ENCODE measurements at places on chromosomes 3 and 15.
A peak's percentile ranks its signal among the peaks of the same experiment; 100 is the strongest.

DNA sequence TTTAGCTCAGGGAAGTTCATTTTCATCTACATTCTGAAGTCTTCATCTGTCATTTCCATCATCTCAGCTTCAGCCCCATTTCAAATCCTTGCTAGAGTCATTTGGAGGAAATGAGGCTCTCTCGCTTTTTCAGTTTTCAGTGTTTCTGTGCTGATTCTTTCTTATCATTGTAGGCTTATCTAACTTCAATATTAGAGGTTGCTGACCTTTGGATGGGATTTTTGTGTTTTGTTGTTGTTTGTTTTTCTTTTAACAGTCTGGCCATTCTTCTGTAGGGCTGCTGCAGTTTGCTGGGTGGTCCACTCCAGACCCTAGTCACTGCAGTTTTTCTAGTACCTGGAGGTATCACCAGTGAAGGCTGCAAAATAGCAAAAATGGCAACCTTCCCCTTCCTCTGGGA lies 8.6 kb downstream of the OR5H2 start:
- no peaks in the 10 kb centered on the region for H3K4me1 ChIP-seq
- H3K27me3 ChIP-seq, result no peaks in the 10 kb centered on the region
- no peak for DNase-seq
- no peak overlapping the region for H3K27ac ChIP-seq
- no peaks in the 10 kb centered on the region for H3K36me3 ChIP-seq

DNA sequence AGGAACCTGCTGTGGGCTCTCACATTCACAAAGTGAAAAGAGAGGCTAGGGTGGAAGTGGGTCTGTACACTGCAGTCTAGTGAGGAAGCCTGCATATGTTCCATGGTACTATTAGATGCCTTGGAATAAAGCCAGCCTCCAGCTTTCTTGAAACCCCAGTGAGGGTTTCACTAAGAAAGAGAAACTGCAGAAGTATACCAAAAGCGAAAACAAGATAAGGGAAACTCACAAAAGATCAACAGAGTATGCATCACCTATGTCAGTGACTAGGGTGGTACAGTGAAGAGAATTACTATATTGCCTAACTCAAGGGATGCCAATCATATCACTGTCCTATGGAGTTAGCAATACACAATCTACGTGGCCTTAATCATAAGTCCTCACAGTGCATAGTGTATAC lies 212.5 kb upstream of the GADL1 start:
- no peak overlapping the region for H3K4me3 ChIP-seq
- no peaks in the 10 kb centered on the region for H3K36me3 ChIP-seq
- H3K27ac ChIP-seq, result no peak overlapping the region
- no peaks in the 10 kb centered on the region for H3K27me3 ChIP-seq
- H3K4me1 ChIP-seq, result no peaks in the 10 kb centered on the region

DNA sequence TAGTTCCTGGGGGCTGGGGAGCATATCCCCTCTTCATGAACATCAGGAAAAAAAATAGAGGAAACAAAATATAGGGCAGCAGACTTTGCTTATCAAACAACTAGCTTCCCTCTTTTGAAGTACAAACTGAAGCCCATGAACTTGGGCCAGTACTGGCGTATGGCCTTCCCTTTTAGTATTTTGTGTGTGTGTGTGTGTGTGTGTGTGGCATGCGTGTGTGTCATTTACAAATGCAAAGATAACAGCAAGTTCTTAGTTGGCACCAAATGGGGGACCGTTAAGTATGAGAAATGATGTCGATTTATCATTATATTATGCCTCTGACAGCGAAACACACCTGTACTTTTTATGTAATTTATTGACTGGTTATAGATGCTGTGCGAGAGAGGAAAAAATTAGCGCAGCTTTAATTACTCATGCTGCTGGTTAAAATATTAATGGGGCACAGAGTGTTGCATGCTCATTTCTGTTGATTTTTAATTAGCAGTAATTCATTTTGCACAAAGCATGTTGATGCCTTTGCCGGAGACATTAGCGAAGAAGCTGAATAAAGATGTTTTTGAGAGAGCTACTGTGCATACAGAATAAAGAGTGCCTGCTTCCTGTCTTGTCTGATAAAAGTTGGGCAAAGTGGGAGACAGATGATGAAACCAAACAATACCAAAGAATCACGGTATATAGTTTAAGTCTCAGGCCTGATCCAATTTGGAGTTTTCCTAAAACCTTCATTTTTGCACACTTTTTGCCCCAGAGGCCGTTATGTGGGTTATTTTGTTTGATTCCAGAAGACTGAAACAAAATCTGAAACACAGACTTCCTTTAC lies 297.1 kb downstream of the SATB1 start:
- H3K36me3 ChIP-seq, result no peaks in the 10 kb centered on the region
- no peaks in the 10 kb centered on the region for H3K27me3 ChIP-seq
- H3K4me1 ChIP-seq, result no peaks in the 10 kb centered on the region
- DNase-seq, result no peak
- H3K4me3 ChIP-seq, result no peak overlapping the region
- no peak overlapping the region for H3K27ac ChIP-seq

DNA sequence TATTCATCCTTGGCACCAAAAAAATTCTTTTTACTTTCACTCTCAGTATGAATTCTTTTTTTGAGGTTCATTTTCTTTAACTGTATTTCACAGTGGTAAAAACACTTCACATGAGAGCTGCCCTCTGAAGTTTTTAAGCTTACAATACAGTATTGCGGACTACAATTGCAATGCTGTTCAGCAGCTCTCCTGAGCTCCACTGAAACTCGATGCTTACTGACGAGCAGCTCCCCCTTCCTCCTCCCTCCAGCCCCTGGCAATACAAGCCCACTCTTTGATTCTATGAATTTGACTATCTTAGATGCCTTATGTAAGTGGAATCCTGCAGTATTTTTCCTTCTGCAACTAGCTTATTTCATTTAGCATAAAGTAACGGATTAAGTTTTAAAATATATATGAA lies 183.4 kb downstream of the ADAMTS17 start:
- no peaks in the 10 kb centered on the region for H3K27me3 ChIP-seq
- DNase-seq, result no peak
- no peak overlapping the region for H3K27ac ChIP-seq
- H3K4me3 ChIP-seq, result no peak overlapping the region
- no peaks in the 10 kb centered on the region for H3K36me3 ChIP-seq

DNA sequence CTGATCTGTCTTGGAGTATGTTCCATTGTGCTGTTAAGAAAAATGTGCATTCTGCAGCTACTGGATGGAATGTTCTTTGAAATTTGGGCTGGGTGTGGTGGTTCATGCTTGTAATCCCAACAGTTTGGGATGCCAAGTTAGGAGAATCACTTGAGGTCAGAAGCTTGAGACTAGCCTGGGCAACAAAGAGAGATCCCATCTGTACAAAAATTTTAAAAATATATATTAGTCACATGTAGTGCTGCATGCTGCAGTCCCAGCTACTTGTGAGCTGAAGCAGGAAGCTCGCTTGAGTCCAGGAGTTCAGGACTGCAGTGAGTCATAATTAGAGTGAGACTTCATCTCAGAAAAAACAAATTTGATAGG lies 62.8 kb upstream of the PLSCR4 start:
- H3K4me1 ChIP-seq, result peaks cover 27% of the 10 kb centered on the region
- no peak overlapping the region for H3K4me3 ChIP-seq
- H3K27me3 ChIP-seq, result no peaks in the 10 kb centered on the region
- no peak overlapping the region for H3K27ac ChIP-seq
- DNase-seq, result no peak
- no peaks in the 10 kb centered on the region for H3K36me3 ChIP-seq

- DNase-seq, result no peak
- H3K27ac ChIP-seq, result no peak overlapping the region
- no peaks in the 10 kb centered on the region for H3K27me3 ChIP-seq
- H3K36me3 ChIP-seq, result no peaks in the 10 kb centered on the region
- no peak overlapping the region for H3K4me3 ChIP-seq
These were observed 67.7 kb upstream of the ROPN1 start for GRCh38 chr3:124059580-124059979.

GRCh38 chr3:58900386-58900785 lies 149.4 kb downstream of the CFAP20DC start:
- H3K4me1 ChIP-seq, result no peaks in the 10 kb centered on the region
- no peaks in the 10 kb centered on the region for H3K27me3 ChIP-seq
- H3K4me3 ChIP-seq, result no peak overlapping the region
- DNase-seq, result no peak

DNA sequence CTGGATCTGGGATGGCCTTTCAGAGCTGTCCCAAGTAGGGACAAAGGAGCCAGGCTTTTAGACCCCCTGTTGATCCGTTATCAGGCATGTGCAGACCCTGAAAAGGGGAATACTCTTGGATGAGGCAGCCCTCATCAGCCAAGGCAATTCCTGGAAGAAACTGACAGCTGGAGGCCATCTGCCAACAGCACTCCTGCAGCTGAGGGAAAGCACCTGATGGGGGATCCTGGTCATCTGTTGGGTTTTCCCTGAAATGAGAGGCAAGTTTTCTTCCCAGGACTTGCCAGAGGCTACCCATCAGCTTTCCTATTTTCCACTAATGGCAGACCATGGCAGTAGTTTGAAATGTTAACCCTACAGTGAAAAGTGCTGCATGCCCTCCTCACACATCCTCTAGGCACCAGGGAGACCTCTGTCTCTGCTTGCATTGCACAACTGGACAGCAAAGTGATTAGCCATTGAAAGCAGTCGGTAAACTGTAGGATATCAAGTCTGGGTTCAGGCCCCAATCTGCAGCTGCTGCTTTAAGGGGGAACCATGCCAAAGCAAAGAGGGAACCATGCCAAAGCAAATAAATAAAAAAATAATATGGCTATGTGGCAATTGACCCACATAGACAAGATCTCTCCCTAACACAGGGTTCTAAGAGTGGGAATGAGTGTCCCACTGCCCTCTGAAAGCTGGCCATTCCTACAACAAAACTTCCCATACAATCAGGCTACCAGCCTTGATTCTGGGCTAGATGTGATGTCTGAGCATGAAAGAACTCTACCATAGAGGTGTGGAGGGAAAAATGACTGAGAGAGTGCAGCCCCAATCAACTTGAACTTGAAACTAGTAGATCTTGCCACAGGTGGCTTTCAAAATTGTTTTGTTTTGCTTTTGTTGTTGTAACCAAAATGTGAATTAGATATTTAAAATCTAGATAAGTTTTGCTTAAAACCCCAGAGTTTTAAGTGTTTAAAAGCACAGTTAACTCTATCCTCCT lies 232.0 kb upstream of the STT3B start:
- no peaks in the 10 kb centered on the region for H3K27me3 ChIP-seq
- H3K4me3 ChIP-seq, result no peak overlapping the region
- DNase-seq, result no peak
- no peaks in the 10 kb centered on the region for H3K36me3 ChIP-seq

DNA sequence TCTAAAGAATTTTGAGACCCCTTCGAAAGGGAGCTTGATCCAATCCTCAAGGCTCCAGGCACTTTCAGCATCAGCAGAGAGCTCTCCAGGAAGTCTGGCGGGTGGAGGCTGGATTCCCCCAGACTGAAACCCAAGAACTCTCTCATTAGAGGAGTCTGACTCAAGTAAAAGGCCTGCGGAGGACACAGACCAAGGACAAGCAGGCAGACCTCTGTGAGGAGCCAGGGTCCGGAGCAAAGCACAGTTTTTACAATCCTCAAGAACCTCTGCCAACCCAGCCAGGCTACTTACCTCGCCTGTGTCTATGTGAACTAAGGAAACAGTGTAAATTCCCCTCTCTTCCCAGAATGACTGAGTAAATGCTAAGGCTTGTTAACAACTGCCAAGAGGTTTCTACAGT lies 86.2 kb downstream of the FBN1 start:
- H3K36me3 ChIP-seq, result no peaks in the 10 kb centered on the region
- H3K27me3 ChIP-seq, result no peaks in the 10 kb centered on the region
- peak overlapping the region; percentile 81 for H3K27ac ChIP-seq
- no peak for DNase-seq
- H3K4me3 ChIP-seq, result no peak overlapping the region

DNA sequence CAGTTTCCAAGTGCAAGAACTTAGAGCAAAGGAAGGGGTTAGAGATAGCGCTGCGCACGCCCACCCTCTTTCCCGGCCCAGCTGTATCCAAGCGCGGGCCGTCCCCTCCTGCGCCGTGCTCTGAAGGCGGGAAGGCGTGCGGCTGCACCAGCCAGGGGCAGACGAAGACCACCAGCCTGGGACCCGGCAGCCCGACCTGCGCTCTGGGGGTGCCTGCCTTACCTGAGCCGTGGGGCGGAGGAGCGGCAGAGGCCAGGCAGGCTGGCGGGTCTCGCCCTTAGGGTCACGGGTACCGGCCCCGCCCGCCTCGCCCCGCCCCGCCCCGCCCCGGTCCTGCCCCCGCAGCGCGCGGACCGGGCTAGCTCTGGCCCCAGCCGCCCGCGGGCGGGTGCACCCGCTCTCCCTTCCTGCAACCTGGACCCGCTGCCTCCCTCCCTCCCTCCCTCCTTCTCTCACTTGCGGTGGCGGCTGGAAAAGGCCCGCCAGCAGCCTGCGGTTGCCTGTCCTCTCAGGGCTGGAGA lies at the start of gene WDR72:
TSS of gene WDR72 (minus strand) at position 253 of the 521 bp plus-strand sequence. CDS start 26,514 bp downstream, outside the sequence.
- no peaks in the 10 kb centered on the region for H3K4me1 ChIP-seq
- no peak within 1 kb of the TSS for H3K27ac ChIP-seq
- H3K27me3 ChIP-seq, result no peaks in the 10 kb centered on the region

DNA sequence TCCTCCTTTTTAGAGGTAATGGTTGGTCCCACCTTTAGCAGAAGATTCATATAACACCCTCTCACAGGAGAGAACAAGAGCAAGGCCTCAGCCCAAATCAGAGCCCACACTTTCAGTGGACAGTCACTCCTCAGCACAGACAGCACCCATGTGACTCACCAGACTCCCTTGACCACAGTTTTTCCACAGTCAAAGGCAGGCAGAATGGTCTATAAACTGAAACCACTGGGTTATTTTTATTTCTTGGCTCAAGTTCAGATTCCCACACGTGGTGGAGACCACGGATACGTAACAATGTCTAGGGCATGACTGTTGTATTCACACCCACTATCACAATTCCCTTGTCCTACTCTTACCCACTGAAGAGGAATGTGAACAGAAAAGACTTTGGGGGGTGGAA lies 237.8 kb upstream of the UBE2E1 start:
- H3K27me3 ChIP-seq, result no peaks in the 10 kb centered on the region
- DNase-seq, result no peak
- no peaks in the 10 kb centered on the region for H3K36me3 ChIP-seq

- H3K4me1 ChIP-seq, result peaks cover 7% of the 10 kb centered on the region
- H3K4me3 ChIP-seq, result no peak overlapping the region
- no peaks in the 10 kb centered on the region for H3K27me3 ChIP-seq
- no peak overlapping the region for H3K27ac ChIP-seq
These were observed 2.1 kb upstream of the EIF5A2 start for GRCh38 chr3:170910542-170910941.

GRCh38 chr3:51937014-51937413 lies 4.7 kb downstream of the RRP9 start:
- peaks cover 37% of the 10 kb centered on the region for H3K36me3 ChIP-seq
- H3K4me3 ChIP-seq, result no peak overlapping the region
- peaks cover 19% of the 10 kb centered on the region for H3K4me1 ChIP-seq

- H3K4me1 ChIP-seq, result no peaks in the 10 kb centered on the region
- no peaks in the 10 kb centered on the region for H3K27me3 ChIP-seq
- no peak overlapping the region for H3K27ac ChIP-seq
- DNase-seq, result no peak
These were observed 61.6 kb upstream of the PRR23C start for GRCh38 chr3:139106013-139106932.

- no peaks in the 10 kb centered on the region for H3K36me3 ChIP-seq
- no peak for DNase-seq
- H3K4me1 ChIP-seq, result peaks cover 19% of the 10 kb centered on the region
- H3K4me3 ChIP-seq, result no peak overlapping the region
- H3K27me3 ChIP-seq, result no peaks in the 10 kb centered on the region
These were observed 101.8 kb downstream of the NFKBIZ start for GRCh38 chr3:101950985-101951733.

GRCh38 chr3:48344867-48345507 lies 11.5 kb upstream of the SPINK8 start:
- no peak for DNase-seq
- H3K27ac ChIP-seq, result no peak overlapping the region
- H3K4me1 ChIP-seq, result no peaks in the 10 kb centered on the region
- H3K36me3 ChIP-seq, result no peaks in the 10 kb centered on the region
- no peak overlapping the region for H3K4me3 ChIP-seq
- H3K27me3 ChIP-seq, result no peaks in the 10 kb centered on the region
